Activated CD4-positive, alpha-beta T cell treated with anti-CD3 and anti-CD28 coated beads for 24 hours (primary cell): ENCODE measurements at places on chromosomes 13 and 19.
A peak's percentile ranks its signal among the peaks of the same experiment; 100 is the strongest.

DNA sequence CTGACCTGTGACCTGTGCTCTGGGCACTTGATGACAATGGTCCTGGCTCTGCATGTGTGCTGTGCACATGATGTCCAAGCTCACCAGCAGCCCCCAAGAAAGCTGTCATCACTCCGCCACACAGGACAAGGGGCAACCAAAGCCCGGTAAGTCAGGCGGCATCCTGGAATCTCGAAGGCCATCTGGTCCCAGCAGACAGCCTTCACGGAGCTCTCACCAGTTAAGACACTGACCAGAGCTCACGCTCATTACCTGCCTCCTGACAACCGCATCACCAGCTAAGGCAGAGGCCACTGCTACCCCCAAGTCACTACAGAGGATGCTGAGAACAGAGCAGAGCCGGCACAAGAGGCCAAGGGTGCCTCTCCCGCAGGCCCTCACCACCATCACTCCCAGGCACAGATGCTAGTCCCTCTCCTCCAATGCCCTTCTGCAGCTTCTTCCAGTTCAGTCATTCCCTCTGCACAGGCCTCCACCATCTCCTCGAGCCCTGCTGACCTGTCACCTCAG, 10.6 kb downstream of the PPP6R1 start:
- DNase-seq = no peak

DNA sequence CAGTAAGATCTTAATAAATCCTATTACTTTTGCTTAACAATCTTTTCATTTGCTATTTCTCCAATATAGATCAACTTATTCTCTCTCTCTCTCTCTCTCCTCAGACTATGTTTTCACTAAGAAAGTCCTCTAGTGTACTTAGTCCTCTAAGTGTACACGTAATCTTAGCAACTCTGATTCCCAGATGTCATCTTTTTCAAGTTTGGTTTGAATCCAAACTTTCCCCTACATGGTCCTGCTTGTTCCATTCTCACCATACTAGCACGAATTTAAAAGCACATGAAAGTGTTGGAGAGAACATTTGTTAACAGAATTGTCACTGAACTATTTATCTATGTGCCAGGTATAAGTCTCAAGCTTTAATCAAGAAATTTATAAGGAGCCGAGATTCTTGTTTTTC, 202.9 kb downstream of the SPRY2 start:
- DNase-seq = no peak

- DNase-seq = no peak
Measured at GRCh38 chr19:38941979-38942378, 11.2 kb downstream of the MRPS12 start.

GRCh38 chr19:39200066-39200802, 3.5 kb downstream of the NCCRP1 start:
- no peak for DNase-seq

DNA sequence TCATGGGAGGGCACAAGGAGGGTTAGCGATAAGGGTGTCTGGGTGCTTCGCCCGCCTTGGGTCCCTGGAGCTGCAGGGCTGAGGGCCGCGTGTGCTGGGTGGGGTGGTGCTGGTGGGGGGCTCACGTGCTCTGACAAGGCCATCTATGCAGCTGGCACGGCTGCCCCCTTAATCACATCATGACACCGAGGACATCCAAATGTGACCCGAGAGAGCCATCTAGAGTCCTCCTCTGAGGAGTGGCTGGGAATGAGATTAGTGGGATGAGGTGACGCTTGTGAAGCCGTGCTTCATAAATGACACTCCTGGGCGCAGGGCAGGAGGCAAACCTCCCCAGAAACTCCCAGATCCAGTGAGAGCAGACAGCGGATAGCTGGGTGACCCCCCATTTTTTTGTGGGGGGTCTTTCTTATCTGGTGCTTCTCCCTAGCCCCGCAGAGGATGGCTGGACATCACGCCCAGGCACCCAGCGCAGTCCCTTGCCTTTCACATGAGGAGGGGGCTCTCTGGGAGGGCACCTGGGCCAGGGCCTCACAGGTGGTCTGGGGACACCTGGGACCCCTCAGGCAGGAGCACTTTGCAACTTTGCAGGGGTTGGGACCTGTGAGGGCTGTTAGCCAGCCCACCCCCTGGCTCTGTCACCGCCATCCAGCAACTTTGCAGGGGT, 6.6 kb downstream of the FZR1 start:
- no peak for DNase-seq

- no peak for DNase-seq
Measured at GRCh38 chr13:63435667-63436324, 2020.1 kb upstream of the PCDH20 start.

GRCh38 chr19:17830567-17831418, 9.5 kb upstream of the INSL3 start:
- DNase-seq = peak; percentile 47

GRCh38 chr19:32268381-32268780, 77.0 kb upstream of the ZNF507 start:
- no peak for DNase-seq

DNA sequence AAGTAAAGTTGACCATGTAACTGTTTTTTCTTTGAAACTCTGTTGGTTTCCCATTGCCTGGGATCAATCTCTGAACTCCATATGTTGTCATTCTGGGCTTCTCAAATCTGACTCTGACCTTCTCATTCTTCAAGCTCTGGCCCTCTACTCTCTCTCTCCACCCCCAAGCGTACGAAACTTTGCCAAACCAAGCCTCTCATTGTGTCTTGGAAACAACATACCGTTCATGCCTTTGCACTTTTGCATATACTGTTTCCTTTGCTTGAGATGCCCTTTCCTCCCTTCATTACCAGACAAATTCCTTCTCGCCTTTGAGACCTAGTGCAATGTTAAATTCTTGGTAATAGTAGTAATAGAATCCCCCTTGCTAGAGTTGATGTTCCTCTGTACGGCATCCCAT, 113.7 kb downstream of the OLFM4 start:
- DNase-seq = no peak

- DNase-seq = no peak
Measured at GRCh38 chr19:3499738-3500428, 591 bp downstream of the DOHH start.

- DNase-seq = no peak
Measured at GRCh38 chr13:82291852-82292251, 1590.4 kb downstream of the SLITRK1 start.

GRCh38 chr19:18733196-18733647, 49.7 kb downstream of the CRTC1 start:
- DNase-seq = no peak

DNA sequence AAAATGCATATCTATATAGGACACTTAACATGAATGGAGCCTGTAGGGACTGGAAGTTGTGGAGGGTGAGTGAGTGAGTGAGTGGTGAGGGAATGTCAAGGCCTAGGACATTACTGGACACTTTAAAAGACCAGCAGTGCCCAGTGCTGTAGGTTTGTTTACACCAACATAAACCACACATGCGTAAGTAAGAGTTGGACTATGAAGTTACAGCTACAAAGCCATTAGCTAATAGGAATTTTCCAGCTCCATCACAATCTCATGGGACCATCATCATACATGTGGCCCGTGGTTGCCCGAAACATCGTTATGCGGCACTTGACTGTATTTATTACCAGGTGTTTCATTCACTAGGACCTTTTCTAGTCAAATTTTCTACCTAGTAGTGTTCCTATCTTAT, 49.2 kb downstream of the LATS2 start:
- no peak for DNase-seq

DNA sequence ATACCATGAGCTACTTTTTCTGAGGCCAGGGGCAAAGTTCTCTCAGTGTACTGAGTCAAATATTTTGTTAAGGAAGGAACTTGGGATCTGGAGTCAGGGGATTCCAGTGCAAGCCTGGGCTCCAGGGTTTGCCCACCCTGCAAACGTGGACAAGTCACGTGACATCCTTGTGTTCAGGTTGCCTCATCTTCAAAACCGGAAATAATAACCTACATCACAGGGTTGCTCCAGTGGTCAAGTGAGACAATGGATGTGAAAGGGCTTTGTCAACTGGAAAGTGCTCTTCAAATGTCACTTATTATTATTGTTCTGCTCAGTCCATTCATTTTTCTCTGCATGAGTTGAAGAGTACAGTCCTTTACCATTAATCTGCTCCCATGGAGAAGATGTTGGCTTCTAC, 414.9 kb downstream of the COG6 start:
- no peak for DNase-seq

DNA sequence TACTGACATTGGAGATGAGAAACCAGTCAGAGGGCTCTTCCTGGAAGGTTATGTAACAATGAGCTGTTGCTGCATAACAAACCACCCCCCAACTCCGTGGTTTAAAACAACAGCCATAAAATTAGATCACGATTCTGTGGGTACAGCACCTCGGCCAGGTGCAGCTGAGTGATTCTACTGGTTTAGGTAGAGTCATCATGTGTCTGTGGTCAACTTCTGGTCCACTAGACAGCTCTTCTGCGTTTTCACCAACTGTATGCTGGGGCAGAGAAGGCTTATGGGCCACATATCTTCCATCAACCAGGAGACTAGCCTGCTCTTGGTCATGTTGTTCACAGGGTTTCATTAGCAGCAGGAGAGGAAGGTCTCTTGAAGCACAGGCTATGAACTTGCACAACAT, 585.5 kb downstream of the KCTD12 start:
- no peak for DNase-seq

DNA sequence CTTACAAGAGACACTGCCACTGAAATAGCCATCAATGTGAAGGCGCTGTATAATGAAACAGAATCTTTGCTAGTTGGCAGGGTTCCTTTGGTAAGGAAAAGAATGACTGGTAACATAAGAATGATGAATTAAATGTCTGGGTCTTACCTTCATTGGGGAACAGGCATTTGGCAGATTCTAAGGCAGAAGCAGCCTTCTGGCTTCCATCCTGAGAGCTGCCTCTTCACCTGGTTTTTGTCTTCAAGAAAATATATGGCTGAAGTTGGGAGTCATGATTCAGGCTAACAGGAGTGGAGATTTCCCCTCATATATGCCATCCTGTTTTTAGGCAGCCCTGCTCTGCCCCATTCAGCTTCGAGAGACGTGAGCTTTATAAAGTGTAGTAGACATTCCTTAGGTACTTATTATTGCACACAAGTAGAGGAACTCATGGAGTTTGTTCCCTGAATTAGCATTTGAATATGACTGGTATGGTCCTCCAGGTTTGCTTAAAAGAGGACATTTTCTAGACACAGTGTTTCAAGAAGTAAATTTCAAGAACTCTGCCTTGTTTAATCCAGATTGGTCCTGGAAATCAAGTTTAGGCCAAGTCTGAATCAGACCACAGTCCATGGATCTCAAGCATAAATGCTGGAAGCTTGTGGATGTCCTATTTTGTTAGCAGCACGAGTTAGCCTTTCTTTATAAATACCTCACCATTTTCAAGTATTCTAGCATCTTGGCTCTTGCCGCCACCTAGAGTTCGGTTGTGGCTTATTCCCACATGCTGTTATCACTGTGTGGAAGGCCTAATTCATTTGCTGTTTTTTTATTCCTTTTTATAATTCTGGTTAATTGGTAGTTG, 56.2 kb upstream of the AKAP11 start:
- no peak for DNase-seq

- no peak for DNase-seq
Measured at GRCh38 chr19:58001895-58002369, 688 bp downstream of the ZNF606 start.

GRCh38 chr19:39080431-39080830, 3.7 kb upstream of the ACP7 start:
- no peak for DNase-seq

DNA sequence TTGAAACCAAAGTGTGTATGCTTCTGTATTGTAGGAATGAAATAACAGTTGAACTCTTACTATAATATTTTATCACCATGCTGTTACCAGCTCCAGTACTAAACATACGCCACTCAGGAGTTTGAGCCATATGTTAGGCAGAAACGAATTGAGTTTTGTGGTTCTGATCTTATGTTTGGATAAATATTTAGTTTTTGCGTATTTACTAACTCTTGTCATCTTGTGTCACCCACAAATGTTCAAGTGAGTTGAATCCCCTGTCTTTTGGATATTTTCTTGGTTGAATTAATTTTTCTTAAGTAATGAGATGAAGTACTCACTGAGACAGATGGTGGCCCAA, 1.5 kb downstream of the FNDC3A start:
- DNase-seq = no peak

- no peak for DNase-seq
Measured at GRCh38 chr13:111926501-111927180, 140.3 kb upstream of the SOX1 start.

GRCh38 chr13:112198396-112199010, 131.6 kb downstream of the SOX1 start:
- DNase-seq = no peak

GRCh38 chr13:71831716-71832115, 35.3 kb downstream of the DACH1 start:
- no peak for DNase-seq
